ENCODE measurements at places on chromosomes 1 and 21. TPM values are rescaled to one million over a fixed set of nuclear protein-coding genes. Genes with fewer than 3 reads are reported as not detected.

DNA sequence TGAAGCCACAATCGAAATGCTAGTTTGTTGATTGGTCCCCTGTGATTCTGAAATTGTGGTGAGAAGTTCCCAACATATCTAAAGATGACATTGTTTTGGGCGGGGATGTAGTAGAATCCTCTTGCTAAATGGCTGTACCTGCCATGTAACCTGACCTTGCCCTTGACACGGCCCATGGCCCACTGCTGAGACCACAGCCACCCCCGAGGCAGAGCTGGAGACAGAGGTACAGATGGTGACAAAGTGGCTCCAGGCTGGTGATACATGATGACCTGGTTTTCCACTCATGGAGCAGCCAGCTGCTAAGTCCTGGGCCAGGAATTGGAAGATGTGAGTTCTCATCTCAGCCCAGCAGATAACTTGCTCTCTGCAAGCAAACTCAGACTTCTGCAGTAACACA, 226.5 kb downstream of the FOXD2 start:
- no peak for DNase-seq
- no peak overlapping the region for H3K27ac ChIP-seq
- no peaks in the 10 kb centered on the region for H3K36me3 ChIP-seq

DNA sequence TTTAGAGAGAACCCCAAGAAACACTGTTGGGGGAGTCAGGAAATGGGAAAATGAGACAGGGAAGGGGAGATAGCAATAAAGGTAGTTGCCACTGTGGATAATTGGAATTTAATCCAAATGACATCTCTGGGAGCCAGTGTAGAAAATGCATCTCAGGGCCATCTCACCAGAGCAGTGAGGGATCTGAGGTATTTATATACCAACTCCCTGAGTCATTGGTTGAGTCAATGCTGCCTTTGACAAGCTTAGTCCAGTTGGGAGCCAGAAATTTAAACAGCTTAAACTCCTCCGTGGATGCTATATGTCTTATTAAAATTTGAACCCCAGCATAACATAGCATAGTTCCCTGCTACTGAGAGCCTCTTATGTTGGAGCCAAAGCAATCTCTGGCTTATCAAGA, 140.3 kb downstream of the SLC30A10 start:
- DNase-seq = no peak
- no peaks in the 10 kb centered on the region for H3K36me3 ChIP-seq
- peaks cover 9% of the 10 kb centered on the region for H3K4me1 ChIP-seq

GRCh38 chr1:21531241-21531640, 22.0 kb downstream of the ALPL start:
- no peak overlapping the region for H3K27ac ChIP-seq
- H3K4me1 ChIP-seq = no peaks in the 10 kb centered on the region
- no peaks in the 10 kb centered on the region for H3K36me3 ChIP-seq
- no peak for DNase-seq
- no peak overlapping the region for H3K4me3 ChIP-seq

- no peak for DNase-seq
- no peaks in the 10 kb centered on the region for H3K4me1 ChIP-seq
- H3K4me3 ChIP-seq = no peak overlapping the region
- no peak overlapping the region for H3K27ac ChIP-seq
- H3K27me3 ChIP-seq = peaks cover 6% of the 10 kb centered on the region
Observed at GRCh38 chr1:226098870-226099835, 36.6 kb downstream of the H3-3A start.

DNA sequence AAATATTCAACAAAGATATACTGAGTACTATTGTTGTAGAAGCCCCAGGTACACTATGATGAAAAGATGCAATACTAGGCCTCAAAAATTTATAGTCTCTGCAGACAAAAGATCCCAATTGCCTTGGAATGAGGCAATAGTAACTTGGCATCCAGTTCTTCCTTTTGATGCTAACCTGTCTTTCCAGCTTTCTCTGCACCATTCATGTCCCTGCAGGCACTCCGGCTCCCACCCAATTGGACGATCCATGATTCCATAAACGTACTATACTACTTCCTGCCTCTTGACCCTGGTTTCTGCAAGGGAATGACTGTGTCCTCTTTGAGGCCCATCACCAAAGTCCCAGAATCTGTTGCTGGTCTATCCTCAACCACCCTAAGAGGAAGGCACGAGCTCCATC, 8.0 kb upstream of the TAGLN2 start:
- no peak for DNase-seq
- no peaks in the 10 kb centered on the region for H3K36me3 ChIP-seq
- no peak overlapping the region for H3K27ac ChIP-seq
- H3K27me3 ChIP-seq = peaks cover 11% of the 10 kb centered on the region
- H3K4me3 ChIP-seq = no peak overlapping the region
- no peaks in the 10 kb centered on the region for H3K4me1 ChIP-seq

- peak overlapping the region; percentile 96 for H3K4me3 ChIP-seq
- no peaks in the 10 kb centered on the region for H3K27me3 ChIP-seq
- peaks cover 59% of the 10 kb centered on the region for H3K4me1 ChIP-seq
- H3K27ac ChIP-seq = peak overlapping the region; percentile 29
- H3K36me3 ChIP-seq = peaks cover 16% of the 10 kb centered on the region
Observed at GRCh38 chr1:26282401-26282918, 2.6 kb downstream of the SH3BGRL3 start.

DNA sequence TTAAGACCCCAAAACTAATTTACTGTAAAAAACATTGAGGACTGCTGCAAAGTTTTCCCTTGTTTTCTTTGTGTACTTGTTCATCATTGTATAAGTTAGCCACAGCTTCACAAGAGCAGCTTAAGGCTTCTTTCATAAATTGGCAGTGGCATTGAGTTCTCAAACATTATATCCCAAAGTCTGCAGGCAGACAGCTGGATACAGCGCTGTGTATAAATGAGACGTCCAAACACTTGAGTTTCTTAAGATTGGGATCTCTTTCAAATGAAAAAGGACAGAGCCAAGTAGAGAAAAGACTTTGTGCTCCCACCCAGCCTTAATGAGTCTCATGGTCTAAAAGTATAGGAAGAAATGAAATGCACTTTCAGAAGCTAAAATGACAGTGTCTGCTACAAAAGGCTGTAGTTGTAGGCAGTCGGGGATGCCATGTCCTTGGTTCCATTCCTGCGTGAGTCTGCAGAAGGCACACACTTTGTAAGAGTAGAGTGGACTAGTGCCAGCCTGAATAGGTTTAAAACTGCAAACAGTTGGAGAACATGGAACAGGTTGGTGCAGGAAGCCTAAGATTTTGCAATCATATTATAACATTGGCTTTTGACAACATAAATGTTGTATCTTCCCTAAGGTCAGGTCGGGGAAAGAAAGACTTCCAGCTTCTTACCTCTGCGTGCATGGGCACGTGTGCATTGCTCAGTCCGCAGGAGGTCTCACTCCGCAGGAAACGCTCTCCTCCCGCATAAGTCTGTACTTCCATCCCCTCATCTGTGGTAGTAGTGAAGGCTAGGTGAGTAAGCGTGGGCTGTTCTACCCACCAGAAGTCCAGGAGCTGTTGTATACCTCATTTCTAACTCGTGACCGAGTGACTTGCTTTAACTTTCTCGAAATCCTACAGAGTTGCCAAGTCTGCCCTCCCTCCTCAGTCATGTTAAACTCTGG, 94.4 kb downstream of the CD247 start:
- DNase-seq = no peak
- no peak overlapping the region for H3K27ac ChIP-seq
- H3K4me1 ChIP-seq = no peaks in the 10 kb centered on the region

DNA sequence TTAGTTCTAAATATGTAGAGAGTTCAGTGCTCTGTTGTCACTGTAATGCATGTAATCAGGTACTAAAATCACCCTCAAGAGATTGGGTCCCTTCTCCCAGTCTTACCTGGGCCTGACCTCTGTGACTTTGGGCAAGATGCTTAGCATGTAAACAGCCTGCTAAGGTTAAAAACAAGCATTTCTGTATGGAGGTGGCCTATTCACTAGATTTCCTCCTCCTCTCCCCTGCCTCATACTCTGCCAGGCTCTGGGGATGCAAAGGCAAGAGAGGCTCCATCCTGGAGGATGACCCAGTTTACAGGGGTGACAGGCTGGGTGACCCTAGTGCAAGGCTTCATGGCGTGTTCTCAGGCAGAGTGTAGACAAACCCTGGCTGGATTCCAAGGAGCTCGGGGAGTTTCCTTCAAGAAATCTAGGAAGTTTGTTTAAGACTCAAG, 28.8 kb downstream of the VANGL2 start:
- no peak overlapping the region for H3K4me3 ChIP-seq
- no peak for DNase-seq
- no peak overlapping the region for H3K27ac ChIP-seq
- H3K36me3 ChIP-seq = no peaks in the 10 kb centered on the region
- H3K27me3 ChIP-seq = no peaks in the 10 kb centered on the region

GRCh38 chr1:8015809-8016165, 10.3 kb downstream of the ERRFI1 start:
- peaks cover 16% of the 10 kb centered on the region for H3K36me3 ChIP-seq
- no peak overlapping the region for H3K27ac ChIP-seq
- H3K4me1 ChIP-seq = peaks cover 34% of the 10 kb centered on the region
- H3K27me3 ChIP-seq = no peaks in the 10 kb centered on the region

GRCh38 chr1:20950679-20951078, 163.6 kb upstream of the HP1BP3 start:
- H3K36me3 ChIP-seq = peaks cover 2% of the 10 kb centered on the region
- H3K27ac ChIP-seq = no peak overlapping the region
- no peaks in the 10 kb centered on the region for H3K27me3 ChIP-seq
- no peak overlapping the region for H3K4me3 ChIP-seq

DNA sequence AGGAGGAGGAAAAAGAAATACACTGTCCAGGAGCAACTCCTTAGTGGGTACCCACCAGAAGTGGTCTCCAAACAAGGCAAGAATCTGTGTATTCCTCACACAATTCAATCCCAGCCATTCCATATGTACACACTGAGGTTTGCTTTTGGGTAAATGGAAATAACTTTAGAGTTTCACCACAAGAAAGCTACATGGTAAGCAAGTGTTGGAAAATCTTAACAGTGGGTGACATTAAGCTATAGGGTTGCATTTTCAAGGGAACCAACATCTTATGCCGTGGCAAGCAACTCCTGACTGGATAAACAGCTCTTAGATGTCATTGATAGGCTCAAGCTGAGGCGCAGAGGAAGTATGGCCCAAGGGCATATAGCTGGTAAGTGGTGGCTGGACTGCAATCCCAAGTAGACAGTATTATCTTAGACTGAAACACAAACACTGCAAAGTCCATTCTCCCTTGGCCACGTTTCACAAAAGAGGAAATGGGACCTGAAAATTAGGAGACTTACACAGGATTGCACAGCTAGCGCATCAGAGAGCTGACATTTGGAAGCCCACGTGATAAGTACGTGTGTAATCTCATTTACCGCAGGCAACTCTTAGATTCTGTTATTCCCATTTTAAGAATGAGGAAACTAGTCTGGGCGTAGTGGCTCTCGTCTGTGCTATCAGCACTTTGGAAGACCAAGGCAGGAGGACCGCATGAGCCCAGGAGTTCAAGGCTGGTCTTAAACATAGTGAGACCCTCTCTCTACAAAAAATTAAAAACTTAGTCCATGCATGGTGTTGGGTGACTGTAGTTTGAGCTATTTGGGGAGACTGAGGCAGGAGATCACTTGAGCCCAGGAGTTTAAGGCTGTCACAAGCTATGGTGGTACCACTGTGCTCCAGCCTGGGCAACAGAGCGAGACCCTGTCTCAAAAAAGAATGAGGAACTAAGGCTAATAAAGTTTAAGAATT, 4.0 kb upstream of the BRWD1 start:
- no peaks in the 10 kb centered on the region for H3K27me3 ChIP-seq
- H3K27ac ChIP-seq = no peak overlapping the region
- H3K4me1 ChIP-seq = peaks cover 9% of the 10 kb centered on the region

DNA sequence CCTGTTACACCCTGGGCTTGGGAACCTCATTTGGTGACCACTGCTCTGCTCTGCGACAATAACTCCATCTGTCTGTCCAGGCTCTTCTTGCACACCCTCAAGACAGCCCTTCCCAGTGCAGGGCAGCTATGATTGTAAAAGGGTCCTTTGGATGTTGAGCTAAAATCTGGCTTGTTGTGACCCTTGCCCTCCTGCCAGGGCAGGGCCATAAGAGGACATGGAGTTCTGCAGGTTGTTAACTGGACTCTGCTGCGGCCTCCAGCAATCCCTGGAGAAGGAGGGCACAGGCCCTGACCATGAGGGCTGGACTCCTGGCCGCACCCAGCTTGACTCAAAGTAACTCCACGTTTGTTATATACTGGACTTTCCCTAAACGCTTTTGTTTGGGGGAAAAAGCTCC, 41.2 kb downstream of the DHCR24 start:
- DNase-seq = no peak
- peaks cover 2% of the 10 kb centered on the region for H3K4me1 ChIP-seq
- no peak overlapping the region for H3K4me3 ChIP-seq
- H3K27me3 ChIP-seq = no peaks in the 10 kb centered on the region

GRCh38 chr1:55685560-55685959, 470.4 kb upstream of the USP24 start:
- H3K27ac ChIP-seq = no peak overlapping the region
- no peak for DNase-seq
- H3K4me3 ChIP-seq = no peak overlapping the region
- H3K27me3 ChIP-seq = no peaks in the 10 kb centered on the region
- peaks cover 2% of the 10 kb centered on the region for H3K4me1 ChIP-seq

DNA sequence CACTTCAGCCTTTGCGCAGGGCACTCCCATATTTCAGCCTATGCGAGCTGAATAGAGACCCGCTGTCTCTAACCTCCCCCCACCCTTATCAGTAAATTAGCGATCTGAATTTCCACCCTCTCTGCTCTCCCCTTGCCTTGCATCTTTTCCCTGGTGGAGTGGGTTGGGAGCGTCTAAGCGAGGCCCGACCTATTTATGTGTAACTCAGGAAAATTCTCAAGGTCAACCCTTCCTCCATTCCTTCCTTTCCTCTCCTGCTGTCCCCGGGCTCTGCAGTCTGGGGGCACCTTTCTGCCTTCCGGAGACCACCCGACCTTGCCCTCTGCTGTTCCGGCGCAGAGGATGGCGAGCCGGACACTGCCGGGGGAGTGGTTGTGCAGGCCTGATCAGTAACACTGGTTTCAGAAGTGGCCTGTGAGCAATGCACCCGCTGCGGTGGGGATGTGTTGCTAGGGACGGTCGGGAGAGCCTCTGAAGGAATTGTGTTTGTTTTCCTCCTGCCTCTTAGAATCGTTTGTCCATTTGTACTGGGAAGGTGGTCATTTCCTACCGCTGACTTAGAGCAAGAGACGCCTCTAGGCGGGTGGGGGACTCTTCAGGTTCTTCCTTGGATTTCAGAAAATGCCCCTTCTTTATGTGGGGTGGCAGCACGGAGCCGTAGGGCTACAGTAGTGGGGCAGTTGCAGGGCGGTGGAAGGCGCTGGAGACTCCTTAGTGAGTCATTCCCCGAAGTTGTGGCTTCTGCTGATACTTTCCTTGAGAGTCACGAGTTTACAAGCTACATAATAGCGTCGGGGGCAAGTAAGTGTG, 513 bp downstream of the MGST3 start:
- H3K4me3 ChIP-seq = peak overlapping the region; percentile 98
- peak; percentile 83 for DNase-seq
- peaks cover 1% of the 10 kb centered on the region for H3K36me3 ChIP-seq
- H3K27me3 ChIP-seq = no peaks in the 10 kb centered on the region
- H3K4me1 ChIP-seq = peaks cover 2% of the 10 kb centered on the region
- peak overlapping the region; percentile 85 for H3K27ac ChIP-seq

- H3K27me3 ChIP-seq = no peaks in the 10 kb centered on the region
- H3K36me3 ChIP-seq = no peaks in the 10 kb centered on the region
- H3K27ac ChIP-seq = no peak overlapping the region
- no peak overlapping the region for H3K4me3 ChIP-seq
- DNase-seq = no peak
Observed at GRCh38 chr21:29649406-29649814, 290.4 kb downstream of the GRIK1 start.

GRCh38 chr21:44874240-44874496, 678 bp upstream of the PTTG1IP start:
- peaks cover 20% of the 10 kb centered on the region for H3K4me1 ChIP-seq
- H3K27ac ChIP-seq = peak overlapping the region; percentile 56
- no peak for DNase-seq
- H3K4me3 ChIP-seq = peak overlapping the region; percentile 90
- no peaks in the 10 kb centered on the region for H3K36me3 ChIP-seq
- H3K27me3 ChIP-seq = no peaks in the 10 kb centered on the region

Gene FMOD
- total RNA-seq = 3.3 TPM

Gene SPATC1L
- 9.6 TPM for total RNA-seq

Gene OR2T2
- total RNA-seq = not detected
